ENCODE measurements at places on chromosomes 6 and 20.

GRCh38 chr6:288866-289265 is 3.4 kb upstream of the DUSP22 start:
- DNase-seq = no peak

GRCh38 chr20:54283253-54283652 is 75.4 kb downstream of the PFDN4 start:
- DNase-seq = no peak

DNA sequence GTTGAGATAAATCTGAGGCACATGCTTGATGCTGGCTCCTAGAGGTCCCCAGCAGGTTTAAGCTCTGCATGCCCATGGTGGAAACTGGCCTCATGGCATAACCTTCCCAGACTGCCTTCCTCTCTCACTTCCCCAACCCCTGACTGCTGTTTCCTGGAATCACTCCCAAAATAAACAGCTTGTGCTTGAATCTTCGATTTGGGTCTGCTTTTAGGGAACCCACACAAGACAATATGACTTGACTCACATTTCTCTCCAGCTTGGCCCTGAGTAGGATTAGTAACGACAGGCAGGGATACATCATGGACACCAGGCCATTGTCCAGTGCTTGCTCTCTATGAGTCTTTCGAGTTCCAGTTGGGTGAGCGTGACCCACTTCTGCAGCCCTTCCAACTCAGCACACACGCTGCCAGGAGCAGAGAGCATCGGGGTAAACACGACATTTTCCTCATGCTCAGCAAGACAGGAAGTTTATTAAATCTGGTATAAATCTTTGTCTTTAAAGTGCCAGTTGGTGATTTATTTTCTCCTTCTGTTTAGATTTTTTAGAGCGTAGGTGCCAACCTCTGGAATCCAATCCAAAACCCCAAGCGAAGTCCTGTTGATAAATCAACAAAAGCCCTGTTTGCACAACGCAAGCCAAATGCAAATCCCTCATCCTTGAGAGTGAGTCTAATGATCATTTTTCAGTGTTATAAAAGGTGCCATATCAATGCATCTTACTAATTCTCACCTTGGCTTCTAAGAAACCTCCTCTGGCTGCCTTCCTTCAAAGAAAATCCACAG is 135.0 kb downstream of the FOXA2 start:
- DNase-seq = no peak

- no peak for DNase-seq
Observed at GRCh38 chr20:39233755-39234154, 271.6 kb downstream of the DHX35 start.

DNA sequence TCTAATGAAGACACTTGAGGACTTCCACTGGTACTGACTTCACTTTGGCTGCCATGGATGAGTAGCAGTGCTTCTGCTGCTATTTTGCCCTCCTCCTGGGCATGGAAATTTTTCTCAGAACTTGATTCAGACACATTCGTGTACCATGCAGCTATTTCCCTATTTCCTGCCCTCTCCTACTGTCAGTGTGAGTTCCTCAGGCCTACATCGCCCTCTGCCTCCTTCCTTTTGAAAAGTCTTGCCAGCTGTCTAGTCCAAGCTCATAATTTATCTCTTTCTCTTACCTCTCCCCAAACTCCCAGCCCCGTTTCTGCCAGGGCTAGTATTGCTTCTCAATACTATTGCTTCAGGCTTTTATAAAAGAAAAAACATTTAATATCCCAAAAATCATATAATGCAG is 470.2 kb downstream of the ADGRB3 start:
- DNase-seq = no peak

DNA sequence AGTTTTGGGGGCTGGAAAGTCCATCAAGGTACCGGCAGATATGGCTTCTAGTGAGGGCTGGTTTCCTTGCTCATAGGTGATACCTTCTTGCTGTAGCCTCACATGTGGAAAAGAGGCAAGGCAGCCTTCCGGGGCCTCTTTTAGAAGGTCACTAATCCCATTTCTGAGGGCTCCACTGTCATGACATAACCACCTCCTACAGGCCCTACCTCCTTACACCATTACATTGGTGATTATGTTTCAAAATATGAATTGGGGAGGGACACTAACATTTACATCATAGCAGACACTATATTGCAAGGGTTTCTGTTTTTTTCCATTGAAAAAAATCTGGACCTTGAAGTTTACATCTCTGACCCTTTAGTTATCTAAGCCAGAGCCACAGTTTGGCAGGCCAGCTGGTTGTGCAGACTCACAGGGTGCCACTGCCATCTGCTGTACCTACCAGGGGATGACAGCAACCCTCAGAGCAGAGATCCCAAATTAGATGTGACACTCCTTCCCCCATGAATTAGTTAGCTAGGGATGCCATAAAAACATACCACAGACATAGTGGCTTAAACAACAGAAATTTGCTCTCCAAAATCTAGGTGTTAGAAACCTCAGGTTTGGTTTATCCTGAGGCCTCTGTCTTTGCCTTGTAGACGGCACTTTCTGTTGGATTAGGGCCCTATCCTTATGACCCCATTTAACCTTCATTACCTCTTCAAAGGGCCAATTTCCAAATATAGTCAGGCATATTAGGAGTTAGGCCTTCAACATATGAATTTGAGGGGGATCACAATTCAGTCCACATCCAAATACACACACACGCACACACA is 166.4 kb upstream of the RNF217 start:
- DNase-seq = no peak

DNA sequence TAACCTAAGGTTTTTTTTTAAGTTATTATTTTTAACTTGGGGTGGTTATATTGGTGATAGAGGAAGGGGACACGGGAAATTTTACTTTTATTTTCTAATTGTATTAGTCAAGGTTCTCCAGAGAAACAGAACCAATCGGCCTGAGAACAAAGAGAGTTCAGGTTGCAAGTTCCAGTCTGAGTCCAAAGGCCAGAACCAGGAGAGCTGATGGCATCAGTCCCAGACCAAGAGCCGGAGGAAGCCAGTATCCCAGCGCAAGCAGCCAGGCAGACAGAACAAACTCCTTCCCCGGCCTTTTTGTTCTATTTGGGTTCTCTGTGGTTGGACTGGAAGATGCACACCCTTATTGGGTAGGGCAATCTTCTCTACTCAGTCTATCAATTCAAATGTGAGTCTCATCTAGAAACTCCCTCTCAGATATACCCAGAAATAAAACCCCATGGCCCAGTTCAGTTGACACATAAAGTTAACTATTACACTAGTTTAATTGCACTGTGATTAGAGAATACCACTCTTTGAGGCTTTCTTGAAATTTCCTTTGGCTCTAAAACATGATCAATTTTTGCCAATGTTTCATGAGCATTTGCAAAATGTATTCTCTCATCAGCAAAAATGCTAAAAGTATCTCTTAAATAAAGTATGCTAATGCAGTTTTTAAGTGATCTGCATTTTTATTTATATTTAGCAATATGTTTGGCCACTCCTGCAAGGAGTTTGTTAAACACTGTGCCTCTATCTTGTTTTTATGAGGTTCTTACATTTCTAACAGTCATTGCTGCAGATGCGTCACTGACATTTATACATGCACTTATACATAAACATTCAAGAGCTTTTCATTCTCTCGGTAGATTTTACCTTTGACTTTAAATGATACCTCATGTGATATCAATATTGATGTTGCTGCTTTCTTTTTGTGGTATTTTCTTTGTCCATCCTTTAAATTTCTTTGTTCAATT is 103.2 kb upstream of the SSTR4 start:
- DNase-seq = no peak

GRCh38 chr6:169967687-169968086 is 216.3 kb downstream of the ERMARD start:
- no peak for DNase-seq

DNA sequence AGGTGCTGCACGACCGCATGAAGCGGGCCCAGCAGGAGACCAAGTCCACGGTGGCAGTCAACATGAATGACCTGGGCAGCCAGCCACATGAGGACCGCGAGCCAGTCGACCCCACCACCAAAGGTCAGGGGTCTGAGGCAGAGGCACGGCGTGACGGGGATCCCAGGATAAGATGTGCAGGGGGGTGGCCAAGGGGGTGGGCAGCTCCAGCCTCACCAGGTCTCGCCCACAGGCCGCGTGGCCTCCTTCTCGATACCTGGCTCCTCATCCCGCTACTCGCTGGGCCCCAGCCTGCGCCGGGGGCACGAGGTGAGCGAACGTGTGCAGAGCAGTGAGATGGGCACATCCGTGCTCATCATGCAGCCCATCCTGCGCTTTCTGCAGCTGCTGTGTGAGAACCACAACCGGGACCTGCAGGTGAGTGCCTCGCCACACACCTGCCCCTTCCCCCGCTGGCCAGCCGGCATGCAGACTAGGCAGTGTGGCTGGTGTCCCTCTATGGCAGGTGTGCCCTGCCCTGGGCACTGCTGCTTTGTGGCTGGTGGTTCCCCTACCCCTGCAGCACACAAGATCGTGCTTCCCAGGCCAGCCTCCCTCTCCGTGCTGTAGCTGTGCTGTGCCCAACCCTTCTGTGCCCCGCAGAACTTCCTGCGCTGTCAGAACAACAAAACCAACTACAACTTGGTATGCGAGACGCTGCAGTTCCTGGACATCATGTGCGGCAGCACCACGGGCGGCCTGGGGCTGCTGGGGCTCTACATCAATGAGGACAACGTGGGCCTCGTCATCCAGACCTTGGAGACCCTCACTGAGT is 25.9 kb downstream of the UQCC2 start:
- no peak for DNase-seq

DNA sequence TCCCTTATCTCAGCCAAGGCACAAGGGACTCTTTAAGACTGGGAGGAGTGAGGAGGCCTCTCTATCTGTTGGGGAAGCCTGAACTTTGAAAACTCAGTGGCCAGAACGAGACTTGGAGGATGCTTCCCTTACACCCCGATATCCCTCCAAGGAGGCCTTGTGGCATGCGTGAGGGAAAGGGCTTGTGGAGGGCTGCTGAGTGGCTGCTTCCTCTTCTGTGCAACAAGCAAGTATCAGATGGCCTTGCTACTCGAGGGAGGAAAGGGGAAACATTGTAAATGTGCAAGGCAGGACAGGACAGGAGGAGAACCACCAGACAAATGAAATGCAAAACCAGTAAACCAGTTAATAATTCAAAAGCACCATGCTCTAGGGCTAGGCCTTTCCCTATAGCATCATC is 306.5 kb upstream of the MAP3K7 start:
- DNase-seq = no peak

DNA sequence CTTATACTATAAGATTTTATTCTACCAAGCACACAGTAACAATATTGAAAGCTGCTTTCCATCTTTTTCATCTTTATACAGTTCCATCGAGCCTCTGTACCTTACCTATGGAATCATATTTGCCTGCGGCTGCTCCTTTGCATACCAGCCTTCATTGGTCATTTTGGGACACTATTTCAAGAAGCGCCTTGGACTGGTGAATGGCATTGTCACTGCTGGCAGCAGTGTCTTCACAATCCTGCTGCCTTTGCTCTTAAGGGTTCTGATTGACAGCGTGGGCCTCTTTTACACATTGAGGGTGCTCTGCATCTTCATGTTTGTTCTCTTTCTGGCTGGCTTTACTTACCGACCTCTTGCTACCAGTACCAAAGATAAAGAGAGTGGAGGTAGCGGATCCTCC is 89.8 kb downstream of the SLC16A10 start:
- no peak for DNase-seq

- DNase-seq = no peak
Observed at GRCh38 chr20:53283597-53283996, 310.0 kb downstream of the ZNF217 start.

DNA sequence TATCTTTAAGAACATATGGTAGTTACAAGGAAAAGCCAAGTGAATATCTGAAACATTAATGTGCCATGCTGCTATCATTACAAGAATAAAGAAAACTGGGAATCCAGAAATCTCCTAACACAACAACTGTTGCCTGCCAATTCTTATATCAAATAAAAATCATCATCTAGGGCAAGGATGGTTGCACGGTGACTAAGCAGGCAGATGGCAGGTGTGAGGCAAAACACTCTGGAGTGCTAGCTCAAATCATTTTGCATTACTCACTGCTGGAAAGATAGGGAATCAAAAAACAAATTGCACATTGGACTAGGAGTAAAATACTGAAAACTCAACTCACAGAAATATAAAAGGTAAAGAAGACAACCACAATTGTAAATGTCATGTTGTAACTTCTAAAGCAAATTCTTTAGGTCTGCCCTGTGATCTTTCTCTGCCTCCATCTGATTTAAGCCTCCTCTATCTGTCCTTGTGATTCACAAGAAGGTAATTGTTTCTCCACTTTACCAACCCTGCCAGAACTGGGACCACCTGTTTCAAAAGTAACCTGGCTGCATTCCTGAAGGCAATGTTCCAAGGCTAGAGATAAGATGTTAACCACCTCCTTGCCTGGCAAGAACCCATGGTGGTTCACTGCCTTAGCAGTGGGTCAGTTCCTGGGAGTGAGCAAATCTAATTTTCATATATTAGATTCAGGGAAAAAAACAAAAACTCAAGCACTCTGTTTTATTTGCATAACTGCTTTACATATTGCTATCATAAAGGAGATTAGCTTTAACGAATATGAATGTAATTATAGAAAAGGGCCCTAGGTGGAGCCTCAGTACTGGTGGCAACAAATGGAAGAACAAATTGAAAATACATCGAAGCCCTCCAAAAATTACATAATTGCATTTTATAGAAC is 33.1 kb upstream of the LCA5 start:
- no peak for DNase-seq

- no peak for DNase-seq
Observed at GRCh38 chr6:133959667-133960368, 6.8 kb downstream of the TBPL1 start.

DNA sequence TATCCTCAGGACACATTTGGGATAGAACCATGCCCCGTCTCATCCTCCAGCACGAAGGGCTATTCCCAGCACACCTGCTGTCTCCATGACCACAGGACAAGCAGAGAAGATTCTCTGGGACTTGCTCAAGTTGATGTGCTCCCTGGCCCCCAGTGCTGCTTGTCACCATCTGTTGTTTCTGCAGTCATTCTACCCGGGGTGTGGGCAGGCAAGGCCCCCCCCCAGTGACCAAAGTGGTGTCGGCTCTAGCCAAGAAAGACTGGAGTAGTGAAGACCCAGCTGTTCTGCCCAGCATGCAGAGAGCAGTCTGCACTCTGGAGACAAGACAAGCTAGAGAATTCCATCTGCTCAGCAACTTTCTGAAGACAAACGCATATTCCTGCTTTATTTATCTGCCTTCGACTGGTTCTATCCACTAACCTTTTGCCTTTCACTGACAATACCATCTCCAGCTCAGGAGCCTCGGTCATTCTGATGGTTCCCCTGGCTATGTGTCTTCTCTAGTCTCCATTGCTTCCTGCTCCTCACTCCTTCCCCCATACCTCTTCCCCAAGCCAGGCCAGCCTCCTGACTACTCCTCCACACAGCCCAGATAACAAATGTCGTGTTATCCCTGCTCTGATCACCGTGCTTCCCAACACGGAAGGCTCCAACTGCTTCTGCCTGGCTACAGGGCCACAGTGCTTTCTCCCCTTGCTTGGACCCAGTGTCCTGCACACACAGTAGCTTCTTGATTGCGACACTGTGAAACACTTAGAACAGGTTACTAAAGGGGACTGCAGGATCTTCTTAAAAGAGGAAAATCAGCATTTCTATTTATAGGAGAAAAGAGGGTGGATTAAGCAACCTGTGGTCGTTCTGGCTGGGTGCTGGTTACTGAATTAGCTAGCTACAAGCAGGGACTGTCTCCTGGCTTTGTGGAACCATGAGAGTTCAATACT is 86.7 kb upstream of the EMILIN3 start:
- DNase-seq = no peak

GRCh38 chr20:59117526-59117925 is 46.1 kb upstream of the ZNF831 start:
- no peak for DNase-seq

- DNase-seq = no peak
Observed at GRCh38 chr20:52160621-52161204, 30.9 kb downstream of the ZFP64 start.

GRCh38 chr20:39849171-39849570 is 839.9 kb downstream of the MAFB start:
- DNase-seq = no peak

- DNase-seq = no peak
Observed at GRCh38 chr6:53313784-53314400, 34.9 kb downstream of the ELOVL5 start.
